ENCODE measurements at places on chromosomes 3 and 15. TPM values are rescaled to one million over a fixed set of nuclear protein-coding genes. Genes with fewer than 3 reads are reported as not detected.

Gene PLA2G4D
- polyA plus RNA-seq, result 0.12 TPM

Gene ATOSA
- 54.0 TPM for polyA plus RNA-seq

Gene ISL2
- 0.38 TPM for polyA plus RNA-seq

Gene INSYN1
- polyA plus RNA-seq, result 0.86 TPM

Gene KATNBL1
- 33.6 TPM for polyA plus RNA-seq

Gene CTXND1
- 0.69 TPM for polyA plus RNA-seq

Gene TRPM1
- not detected for polyA plus RNA-seq

Gene QRICH1
- 38.2 TPM for polyA plus RNA-seq

Gene SCAANT1
- not detected for polyA plus RNA-seq

Gene SLC6A11
- 0.02 TPM for polyA plus RNA-seq

Gene LRRIQ4
- 0.03 TPM for polyA plus RNA-seq

Gene NTRK3
- polyA plus RNA-seq, result 2.7 TPM

Gene DOCK3
- polyA plus RNA-seq, result 0.06 TPM

Gene DGKG
- polyA plus RNA-seq, result 5.4 TPM

Gene NR1I2
- 0.21 TPM for polyA plus RNA-seq

Gene SPSB4
- polyA plus RNA-seq, result 0.65 TPM

Gene NOX5
- 0.08 TPM for polyA plus RNA-seq

Gene OXTR
- polyA plus RNA-seq, result 0.49 TPM

Gene CHRM5
- 0.01 TPM for polyA plus RNA-seq

Gene GPR160
- 22.7 TPM for polyA plus RNA-seq

Gene DNAH1
- polyA plus RNA-seq, result 6.1 TPM

Gene HPS3
- polyA plus RNA-seq, result 9.3 TPM

Gene LRRC31
- polyA plus RNA-seq, result 1.0 TPM

Gene SYNPR
- not detected for polyA plus RNA-seq

Gene KLF15
- polyA plus RNA-seq, result 18.2 TPM

Gene LNP1
- polyA plus RNA-seq, result 1.1 TPM

Gene GOLGA8G
- polyA plus RNA-seq, result not detected

Gene AADACL2
- polyA plus RNA-seq, result 0.14 TPM

Gene RBM15B
- polyA plus RNA-seq, result 8.4 TPM

Gene CMTM6
- polyA plus RNA-seq, result 27.1 TPM

Gene RYR3
- 0.24 TPM for polyA plus RNA-seq

Gene MORC1
- polyA plus RNA-seq, result not detected

Gene ZIC1
- under 0.01 TPM for polyA plus RNA-seq

Gene WWTR1
- polyA plus RNA-seq, result 37.9 TPM

Gene CFAP44
- polyA plus RNA-seq, result 6.7 TPM

Gene ARPIN
- 16.2 TPM for polyA plus RNA-seq

Gene CYP1A2
- 0.05 TPM for polyA plus RNA-seq

Gene MRPL47
- 32.9 TPM for polyA plus RNA-seq

Data from lung (tissue), 17 donors.